ENCODE measurements at places on chromosomes 12 and 14. TPM values are rescaled to one million over a fixed set of nuclear protein-coding genes. Genes with fewer than 3 reads are reported as not detected.
A peak's percentile ranks its signal among the peaks of the same experiment; 100 is the strongest.

DNA sequence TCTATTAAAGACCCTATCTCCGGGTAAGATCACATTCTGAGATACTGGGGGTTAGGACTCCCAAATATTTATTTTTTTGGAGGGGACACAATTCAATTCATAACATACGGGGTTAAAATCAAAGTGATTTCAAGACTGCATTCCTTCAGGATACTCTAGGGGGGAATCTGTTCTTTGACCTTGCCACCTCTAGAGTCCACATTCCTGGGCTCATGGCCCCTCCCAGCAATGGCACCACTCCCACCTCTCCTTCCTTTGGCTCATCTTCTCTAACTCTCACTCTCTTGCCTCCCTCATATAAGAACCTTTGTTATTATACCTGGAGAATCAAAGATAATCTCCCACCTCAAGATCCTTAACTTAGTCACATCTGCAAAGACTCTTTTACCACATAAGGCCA is 79.5 kb downstream of the CAND1 start:
- no peaks in the 10 kb centered on the region for H3K27me3 ChIP-seq
- H3K27ac ChIP-seq: no peak overlapping the region
- no peak overlapping the region for H3K4me3 ChIP-seq
- DNase-seq: no peak
- peaks cover 8% of the 10 kb centered on the region for H3K4me1 ChIP-seq

The EGLN3 gene
- total RNA-seq: 0.48 TPM

The SSTR1 gene
- not detected for total RNA-seq

The HHIPL1 gene
- 0.15 TPM for total RNA-seq

The ERG28 gene
- 25.7 TPM for total RNA-seq

The ZNF891 gene
- total RNA-seq: 1.1 TPM

The NFYB gene
- 28.3 TPM for total RNA-seq

The COX8C gene
- total RNA-seq: 0.43 TPM

The CIROP gene
- total RNA-seq: not detected

DNA sequence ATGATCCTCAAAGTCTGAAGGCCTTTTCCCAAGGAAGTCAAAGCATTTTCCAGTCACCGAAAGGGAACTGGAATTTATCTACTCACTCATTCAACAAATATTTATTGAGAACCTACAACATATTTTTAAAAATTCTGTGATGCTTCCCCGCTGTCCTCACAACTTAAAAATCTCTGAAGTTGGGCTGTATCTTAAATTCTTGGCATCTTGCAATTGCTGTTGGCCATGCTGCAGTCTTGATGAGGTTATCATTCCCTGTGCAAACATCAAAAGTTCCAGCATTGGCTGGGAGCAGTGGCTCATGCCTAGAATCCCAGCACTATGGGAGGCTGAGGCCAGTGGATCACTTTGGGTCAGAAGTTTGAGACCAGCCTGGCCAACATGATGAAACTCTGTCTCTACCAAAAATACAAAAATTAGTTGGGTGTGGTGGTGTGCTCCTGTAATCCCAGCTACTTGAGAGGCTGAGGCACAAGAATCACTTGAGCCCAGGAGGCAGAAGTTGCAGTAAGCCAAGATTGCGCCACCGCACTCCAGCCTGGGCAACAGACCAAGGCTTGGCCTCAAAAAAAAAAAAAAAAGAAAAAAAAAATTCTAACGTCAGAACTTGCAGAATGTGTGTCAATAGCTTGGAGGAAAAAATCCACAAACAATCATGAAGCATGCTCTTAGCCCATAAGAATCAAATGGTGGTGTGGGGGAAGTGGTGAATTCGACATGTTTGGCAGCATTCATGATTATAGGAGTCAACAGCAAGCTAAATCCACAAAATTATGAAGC is 34.9 kb downstream of the CCDC177 start:
- no peak for DNase-seq
- peaks cover 3% of the 10 kb centered on the region for H3K4me1 ChIP-seq
- peaks cover 14% of the 10 kb centered on the region for H3K27me3 ChIP-seq
- no peaks in the 10 kb centered on the region for H3K36me3 ChIP-seq
- H3K4me3 ChIP-seq: no peak overlapping the region
- H3K27ac ChIP-seq: no peak overlapping the region

DNA sequence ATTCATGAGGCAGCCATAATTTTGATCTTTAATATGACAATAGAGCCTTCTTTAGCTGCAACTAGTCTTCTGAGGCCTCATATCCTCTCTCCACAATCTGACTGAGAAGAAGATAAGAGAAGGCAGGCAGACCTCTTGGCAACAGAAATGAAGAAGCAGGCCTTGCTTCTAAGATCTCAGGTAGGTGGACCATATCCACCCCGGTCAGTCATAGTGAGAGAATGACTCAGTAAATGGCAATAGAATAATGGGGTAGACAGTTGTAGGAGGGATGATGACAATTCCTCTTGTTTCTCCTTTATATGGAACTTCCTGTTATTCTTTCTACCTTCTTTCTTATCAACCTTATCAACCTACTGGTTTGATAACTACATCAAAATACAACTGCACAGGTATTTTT is 246.7 kb upstream of the G2E3 start:
- no peak for DNase-seq
- H3K27me3 ChIP-seq: peaks cover 8% of the 10 kb centered on the region
- H3K36me3 ChIP-seq: no peaks in the 10 kb centered on the region
- H3K4me3 ChIP-seq: no peak overlapping the region
- no peaks in the 10 kb centered on the region for H3K4me1 ChIP-seq
- no peak overlapping the region for H3K27ac ChIP-seq

GRCh38 chr14:104429291-104429861 is 150.2 kb upstream of the C14orf180 start:
- H3K4me1 ChIP-seq: no peaks in the 10 kb centered on the region
- H3K27me3 ChIP-seq: no peaks in the 10 kb centered on the region
- no peak overlapping the region for H3K27ac ChIP-seq

- H3K27me3 ChIP-seq: no peaks in the 10 kb centered on the region
- H3K4me3 ChIP-seq: peak within 1 kb of the TSS; percentile 82
- H3K36me3 ChIP-seq: peaks cover 9% of the 10 kb centered on the region
- H3K27ac ChIP-seq: peak within 1 kb of the TSS; percentile 90
These were observed at the start of gene DCAF5 for GRCh38 chr14:69152902-69153151. TSS of gene DCAF5 (minus strand) at chr14:69153119. CDS start at chr14:69152978, 141 bp downstream.

DNA sequence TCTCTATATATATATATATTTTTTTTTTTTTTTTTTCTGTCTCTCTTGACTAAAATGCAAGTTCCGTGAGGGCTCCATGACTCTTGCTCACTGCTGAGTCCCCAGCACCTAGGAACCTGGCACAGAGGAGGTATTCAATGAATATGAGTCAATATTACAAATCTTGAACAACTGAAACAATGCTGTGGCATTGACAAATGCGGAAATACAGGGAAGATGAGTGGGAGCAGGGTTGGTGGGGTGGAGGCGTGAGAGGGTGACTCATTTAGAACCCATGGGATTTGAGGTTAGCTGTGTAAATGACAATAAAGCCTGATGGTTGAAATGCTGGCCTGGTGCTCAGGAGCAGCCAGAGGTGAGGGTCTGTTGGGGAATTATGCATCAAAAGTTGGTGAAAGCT is 121.7 kb upstream of the FUT8 start:
- no peaks in the 10 kb centered on the region for H3K27me3 ChIP-seq
- peaks cover 53% of the 10 kb centered on the region for H3K4me1 ChIP-seq
- H3K4me3 ChIP-seq: no peak overlapping the region
- peak; percentile 67 for DNase-seq

- no peaks in the 10 kb centered on the region for H3K36me3 ChIP-seq
- no peak overlapping the region for H3K4me3 ChIP-seq
- H3K27me3 ChIP-seq: no peaks in the 10 kb centered on the region
- peak; percentile 55 for DNase-seq
- H3K4me1 ChIP-seq: peaks cover 6% of the 10 kb centered on the region
- no peak overlapping the region for H3K27ac ChIP-seq
These were observed 43.3 kb upstream of the PLEKHG6 start for GRCh38 chr12:6266971-6267721.

- no peak for DNase-seq
- no peaks in the 10 kb centered on the region for H3K4me1 ChIP-seq
- H3K27ac ChIP-seq: no peak overlapping the region
- H3K36me3 ChIP-seq: no peaks in the 10 kb centered on the region
- H3K27me3 ChIP-seq: peaks cover 4% of the 10 kb centered on the region
These were observed 267.3 kb downstream of the BCAT1 start for GRCh38 chr12:24681570-24681969.

- no peak for DNase-seq
- H3K36me3 ChIP-seq: peaks cover 1% of the 10 kb centered on the region
- no peak overlapping the region for H3K4me3 ChIP-seq
These were observed 86.0 kb downstream of the PHLDA1 start for GRCh38 chr12:75945581-75945980.

GRCh38 chr14:69518289-69519101 is 34.0 kb downstream of the PLEKHD1 start:
- no peaks in the 10 kb centered on the region for H3K4me1 ChIP-seq
- DNase-seq: no peak

The SVOP gene
- total RNA-seq: not detected

GRCh38 chr14:105214324-105214915 is 33.3 kb upstream of the NUDT14 start:
- H3K27me3 ChIP-seq: no peaks in the 10 kb centered on the region
- H3K4me1 ChIP-seq: no peaks in the 10 kb centered on the region
- no peak overlapping the region for H3K27ac ChIP-seq
- peaks cover 5% of the 10 kb centered on the region for H3K36me3 ChIP-seq

- peaks cover 42% of the 10 kb centered on the region for H3K36me3 ChIP-seq
- peaks cover 88% of the 10 kb centered on the region for H3K4me1 ChIP-seq
- no peaks in the 10 kb centered on the region for H3K27me3 ChIP-seq
- H3K4me3 ChIP-seq: peak overlapping the region; percentile 77
These were observed 155.5 kb downstream of the PRKCH start for GRCh38 chr14:61476754-61477410.

DNA sequence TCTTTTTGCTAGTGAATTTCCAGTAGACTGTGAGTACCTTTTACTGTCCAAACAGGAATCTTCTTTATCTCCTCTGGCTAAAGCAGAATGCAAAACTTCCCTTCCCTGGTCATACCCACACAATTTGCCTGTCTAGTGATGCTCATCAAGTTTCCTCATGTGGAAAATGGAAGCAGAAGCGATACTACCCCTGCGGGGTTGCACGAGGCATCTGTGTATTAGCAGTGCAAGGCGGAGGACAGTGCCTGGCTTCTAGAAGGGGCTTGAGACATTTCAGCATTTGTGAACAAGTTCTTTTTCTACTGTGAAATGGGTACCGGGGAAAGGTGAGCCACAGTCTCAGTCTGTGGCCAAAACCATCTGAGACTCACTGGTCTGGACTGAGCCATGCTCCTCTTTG is 340.9 kb downstream of the AACS start:
- DNase-seq: no peak
- no peak overlapping the region for H3K27ac ChIP-seq
- H3K27me3 ChIP-seq: peaks cover 6% of the 10 kb centered on the region
- H3K4me1 ChIP-seq: no peaks in the 10 kb centered on the region

- no peak overlapping the region for H3K4me3 ChIP-seq
- no peak overlapping the region for H3K27ac ChIP-seq
- H3K36me3 ChIP-seq: peaks cover 22% of the 10 kb centered on the region
- no peak for DNase-seq
These were observed 267.0 kb downstream of the MED13L start for GRCh38 chr12:116010467-116010866.

- peak overlapping the region; percentile 21 for H3K4me3 ChIP-seq
- no peak for DNase-seq
- H3K4me1 ChIP-seq: peaks cover 22% of the 10 kb centered on the region
- no peak overlapping the region for H3K27ac ChIP-seq
- H3K27me3 ChIP-seq: peaks cover 63% of the 10 kb centered on the region
- peaks cover 8% of the 10 kb centered on the region for H3K36me3 ChIP-seq
These were observed 1.5 kb downstream of the FOXG1 start for GRCh38 chr14:28767853-28768741.

- H3K27ac ChIP-seq: peak overlapping the region; percentile 90
- H3K4me3 ChIP-seq: peak overlapping the region; percentile 91
- H3K4me1 ChIP-seq: peaks cover 50% of the 10 kb centered on the region
- H3K27me3 ChIP-seq: no peaks in the 10 kb centered on the region
- DNase-seq: peak; percentile 38
These were observed 1.1 kb downstream of the DIP2B start for GRCh38 chr12:50505675-50506530.

GRCh38 chr12:64258576-64258975 is 36.5 kb upstream of the KICS2 start:
- no peak overlapping the region for H3K27ac ChIP-seq
- no peaks in the 10 kb centered on the region for H3K4me1 ChIP-seq
- no peak for DNase-seq
- no peaks in the 10 kb centered on the region for H3K36me3 ChIP-seq
- no peaks in the 10 kb centered on the region for H3K27me3 ChIP-seq

GRCh38 chr14:95144849-95145248 is 12.5 kb downstream of the DICER1 start:
- H3K4me3 ChIP-seq: no peak overlapping the region
- no peak overlapping the region for H3K27ac ChIP-seq
- peaks cover 25% of the 10 kb centered on the region for H3K36me3 ChIP-seq

The RHEBL1 gene
- 15.2 TPM for total RNA-seq

DNA sequence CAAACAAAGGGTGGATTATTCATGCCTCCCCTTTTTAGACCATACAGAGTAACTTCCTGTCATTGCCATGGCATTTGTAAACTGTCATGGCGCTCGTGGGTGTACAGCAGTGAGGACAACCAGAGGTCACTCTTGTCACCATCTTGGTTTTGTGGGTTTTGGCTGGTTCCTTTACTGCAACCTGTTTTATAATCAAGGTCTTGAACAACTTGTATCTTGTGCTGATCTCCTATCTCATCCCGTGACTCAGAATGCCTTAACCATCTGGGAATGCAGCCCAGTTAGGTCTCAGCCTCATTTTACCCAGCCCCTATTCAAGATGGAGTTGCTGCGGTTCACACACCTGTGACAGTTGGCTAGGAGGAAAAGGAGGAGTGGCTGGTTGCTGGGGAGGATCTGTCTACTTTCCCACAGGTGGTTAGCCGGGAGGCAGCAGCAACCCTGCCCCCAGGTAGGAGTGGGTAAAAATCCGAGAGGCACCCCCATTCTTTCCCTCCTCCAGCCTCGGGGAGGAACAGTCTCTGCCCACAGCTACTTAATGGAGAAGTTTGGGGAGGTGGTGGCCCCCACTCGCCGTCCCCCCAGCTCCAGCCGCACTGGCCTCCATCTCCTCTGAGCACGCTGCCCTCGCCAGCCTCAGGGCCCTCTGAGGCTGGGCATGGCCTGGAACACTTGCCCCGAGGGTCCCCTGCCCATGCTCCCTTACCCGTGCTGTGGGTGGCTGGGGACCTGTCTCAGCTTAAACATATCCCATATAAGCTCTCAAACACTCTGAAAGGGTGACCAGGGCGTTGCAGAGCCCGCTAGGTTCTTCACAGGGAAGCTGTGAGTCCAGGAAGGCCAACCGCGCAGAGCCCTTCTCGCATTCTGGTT is 41.7 kb downstream of the SMIM41 start:
- H3K27ac ChIP-seq: no peak overlapping the region
- DNase-seq: no peak
- H3K36me3 ChIP-seq: no peaks in the 10 kb centered on the region
- H3K4me1 ChIP-seq: peaks cover 19% of the 10 kb centered on the region
- H3K4me3 ChIP-seq: no peak overlapping the region

The IL22 gene
- total RNA-seq: 0.26 TPM

The DCN gene
- not detected for total RNA-seq

The SLC17A8 gene
- total RNA-seq: not detected

DNA sequence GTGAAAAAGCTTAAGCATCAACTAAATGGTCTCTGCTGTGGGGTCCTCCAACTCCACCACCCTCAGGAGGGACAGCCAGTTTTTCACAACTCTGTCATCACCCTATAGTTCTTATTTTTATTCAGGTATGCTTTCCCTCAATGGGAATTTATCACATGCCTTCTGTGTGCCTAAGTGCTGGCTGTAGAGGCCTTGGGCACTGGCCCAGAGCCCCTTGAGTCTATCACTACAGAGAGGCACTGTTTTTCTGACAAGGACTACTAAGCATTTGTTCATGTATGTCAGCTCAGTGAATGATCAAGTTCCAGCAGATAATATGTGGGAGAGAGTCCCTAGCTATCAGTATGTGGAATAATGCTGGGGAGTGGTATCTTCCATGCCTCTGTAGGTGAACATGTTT is 463.9 kb downstream of the NPAS3 start:
- no peaks in the 10 kb centered on the region for H3K27me3 ChIP-seq
- H3K36me3 ChIP-seq: no peaks in the 10 kb centered on the region
- no peak overlapping the region for H3K4me3 ChIP-seq
- DNase-seq: no peak

The KRT3 gene
- not detected for total RNA-seq
